ENCODE measurements at places on chromosomes 12 and 14.

DNA sequence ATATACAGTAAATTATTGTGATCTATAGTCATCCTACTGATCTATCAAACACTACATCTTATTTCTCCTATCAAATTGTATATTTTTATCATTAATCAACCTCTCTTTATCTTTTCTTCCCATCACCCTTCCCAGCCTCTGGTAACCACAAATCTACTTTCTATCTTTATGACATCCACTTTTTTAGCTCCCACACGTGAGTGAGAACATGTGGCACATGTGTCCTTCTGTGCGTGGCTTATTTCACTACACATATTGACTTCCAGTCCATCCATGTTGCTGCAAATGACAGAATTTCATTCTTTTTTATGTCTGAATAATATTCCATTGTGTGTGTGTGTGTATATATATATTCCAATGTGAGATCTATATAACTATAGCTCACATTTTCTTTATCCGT, 67.8 kb upstream of the TBX5 start:
- no peak for DNase-seq

GRCh38 chr14:23896609-23897153, 56.9 kb upstream of the DHRS4 start:
- no peak for DNase-seq

DNA sequence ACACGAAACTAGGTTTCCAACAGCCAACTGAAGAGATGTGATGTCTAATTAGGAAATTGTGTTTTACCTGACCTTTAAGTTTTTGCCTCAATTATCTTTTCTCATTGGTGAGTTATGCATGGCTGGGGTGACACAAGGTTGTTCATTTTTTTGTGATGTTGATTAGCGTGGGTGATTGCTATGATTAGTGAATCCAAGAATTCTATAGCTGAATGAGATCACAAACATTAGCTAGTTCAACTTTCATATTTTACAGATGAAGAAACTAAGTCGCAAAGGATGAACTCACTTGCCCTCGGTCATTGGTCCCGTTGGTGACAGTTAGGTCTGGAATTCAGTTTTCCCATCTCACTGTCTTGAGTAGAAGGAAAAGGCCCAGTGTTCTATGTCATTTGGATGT, 32.6 kb upstream of the LMNTD1 start:
- no peak for DNase-seq

DNA sequence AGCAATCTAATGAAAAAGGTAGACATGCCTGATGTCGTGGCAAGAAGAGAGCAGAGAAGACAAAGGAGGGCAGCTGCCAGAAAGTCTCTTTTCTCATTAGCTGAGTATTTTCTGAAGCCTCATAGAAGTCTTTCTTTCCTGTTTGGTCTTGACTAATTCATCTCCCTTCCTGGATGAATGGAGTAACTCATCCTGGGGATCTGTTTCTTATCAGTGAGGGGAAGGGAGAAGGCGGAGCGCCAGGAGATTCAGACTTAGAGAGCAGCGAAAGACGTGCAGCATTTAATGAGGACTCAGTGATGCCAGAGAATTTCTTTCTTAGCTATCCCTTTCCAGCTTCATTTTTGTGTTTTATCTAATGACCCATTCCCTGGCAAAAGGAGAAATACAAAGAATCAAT, 89.4 kb downstream of the SLC15A4 start:
- DNase-seq = no peak

GRCh38 chr12:12023456-12023855, 47.3 kb upstream of the BCL2L14 start:
- no peak for DNase-seq

DNA sequence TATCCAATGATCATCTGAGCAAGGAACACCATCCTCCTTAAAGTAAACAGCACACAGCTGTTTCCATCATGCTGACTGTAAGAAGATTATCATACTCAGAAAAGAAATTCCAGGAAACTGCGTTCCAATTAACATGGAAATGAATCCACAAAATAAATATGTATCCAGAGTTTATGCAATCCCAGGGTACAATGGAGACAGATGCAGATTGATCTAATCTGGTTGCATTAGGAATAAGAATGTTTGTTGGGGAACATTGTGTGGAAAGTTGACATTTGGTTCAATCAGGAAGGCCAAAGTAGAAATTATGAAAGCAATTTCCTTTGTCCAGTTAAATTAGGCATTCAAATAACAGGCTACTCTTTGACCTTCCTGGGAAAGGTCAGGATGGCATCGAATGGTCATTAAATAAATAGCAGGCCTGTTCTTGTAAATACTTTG, 236.9 kb upstream of the AMIGO2 start:
- no peak for DNase-seq

DNA sequence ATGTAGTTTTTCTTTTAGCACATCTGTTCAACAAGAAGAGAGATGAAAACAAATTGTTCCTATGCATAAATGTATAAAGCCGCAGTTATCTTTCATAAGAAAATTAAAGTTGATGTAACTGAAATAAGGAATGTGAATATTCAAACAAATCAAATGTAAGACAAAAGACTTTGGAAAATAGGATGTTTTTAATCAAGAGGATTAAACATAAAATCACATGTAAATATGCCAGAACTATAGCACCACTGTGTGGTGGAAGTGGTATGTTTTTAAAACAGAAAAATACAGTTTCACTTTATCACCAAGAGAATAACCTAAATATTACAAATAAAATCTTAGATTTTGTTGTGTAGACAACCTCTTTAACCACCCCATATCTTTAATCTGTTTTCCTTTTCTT, 40.4 kb downstream of the CAPS2 start:
- DNase-seq = no peak

DNA sequence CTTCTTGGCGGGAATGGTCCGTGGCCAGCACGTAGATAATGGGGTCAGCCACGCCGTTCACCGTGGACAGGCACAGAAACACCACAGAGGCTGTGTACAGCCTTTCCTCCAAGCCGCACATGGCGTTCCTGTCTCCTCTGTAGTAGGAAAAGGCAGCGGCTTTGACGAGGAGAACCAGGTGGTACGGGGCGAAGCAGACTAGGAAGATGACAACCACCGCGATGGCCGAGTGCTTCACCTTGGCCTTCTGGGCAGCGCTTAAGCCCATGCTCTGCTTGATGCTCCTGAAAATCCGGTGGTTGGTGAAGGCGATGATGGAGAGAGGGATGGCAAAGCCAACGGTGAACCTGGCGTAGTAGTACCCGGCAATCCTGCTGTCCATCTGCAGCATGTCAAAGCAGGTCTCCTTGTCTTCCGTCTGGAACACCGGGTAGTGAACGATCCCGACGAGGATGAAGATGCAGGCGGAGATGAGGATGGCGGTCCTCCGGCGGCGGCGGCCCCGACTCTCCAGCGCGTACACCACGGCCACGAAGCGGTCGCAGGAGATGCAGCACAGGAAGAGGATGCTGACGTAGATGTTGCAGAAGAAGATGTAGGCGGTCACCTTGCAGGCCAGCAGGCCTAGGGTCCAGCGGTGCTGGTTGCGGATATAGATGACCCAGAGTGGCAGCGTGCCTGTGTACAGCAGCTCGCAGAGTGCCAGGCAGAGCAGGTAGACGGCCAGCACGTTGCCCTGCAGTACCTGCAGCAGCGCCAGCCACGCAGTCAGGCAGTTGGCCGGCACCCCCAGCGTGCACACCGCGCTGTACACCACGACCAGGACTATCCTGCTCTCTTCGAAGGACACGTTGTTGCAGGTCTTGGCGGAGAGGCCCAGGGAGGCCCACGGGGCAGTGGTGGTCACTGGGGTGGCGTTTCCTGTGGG, 13.8 kb downstream of the GPR132 start:
- DNase-seq = no peak

DNA sequence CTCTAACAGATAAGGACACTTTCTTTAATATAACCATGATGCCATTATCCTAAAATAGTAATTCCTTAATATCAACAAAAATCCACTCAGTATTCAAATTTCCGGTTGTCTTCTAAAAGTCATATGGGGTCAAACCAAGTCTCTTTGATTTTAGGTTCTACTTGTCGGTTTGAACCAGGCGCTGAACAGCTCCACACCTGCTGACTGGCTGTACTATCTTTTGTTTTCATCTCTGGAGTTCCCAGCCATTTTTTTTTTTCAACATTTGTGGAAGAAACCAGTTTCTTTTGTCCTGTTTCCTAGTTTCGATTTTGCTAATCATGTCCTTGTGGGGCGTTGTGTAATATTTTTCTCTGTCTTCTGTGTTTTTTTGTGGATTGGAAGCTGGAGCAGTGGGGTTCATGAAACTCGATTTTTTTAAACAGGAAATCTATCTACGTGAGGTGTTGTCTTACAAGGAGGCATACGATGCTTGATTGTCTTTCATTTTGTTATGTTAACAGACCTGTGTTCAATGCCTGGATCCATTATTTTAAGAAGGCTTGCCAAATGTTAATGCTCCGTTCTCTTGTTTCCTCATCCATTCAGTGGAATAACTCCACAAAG, 50.2 kb downstream of the FZD10 start:
- no peak for DNase-seq

DNA sequence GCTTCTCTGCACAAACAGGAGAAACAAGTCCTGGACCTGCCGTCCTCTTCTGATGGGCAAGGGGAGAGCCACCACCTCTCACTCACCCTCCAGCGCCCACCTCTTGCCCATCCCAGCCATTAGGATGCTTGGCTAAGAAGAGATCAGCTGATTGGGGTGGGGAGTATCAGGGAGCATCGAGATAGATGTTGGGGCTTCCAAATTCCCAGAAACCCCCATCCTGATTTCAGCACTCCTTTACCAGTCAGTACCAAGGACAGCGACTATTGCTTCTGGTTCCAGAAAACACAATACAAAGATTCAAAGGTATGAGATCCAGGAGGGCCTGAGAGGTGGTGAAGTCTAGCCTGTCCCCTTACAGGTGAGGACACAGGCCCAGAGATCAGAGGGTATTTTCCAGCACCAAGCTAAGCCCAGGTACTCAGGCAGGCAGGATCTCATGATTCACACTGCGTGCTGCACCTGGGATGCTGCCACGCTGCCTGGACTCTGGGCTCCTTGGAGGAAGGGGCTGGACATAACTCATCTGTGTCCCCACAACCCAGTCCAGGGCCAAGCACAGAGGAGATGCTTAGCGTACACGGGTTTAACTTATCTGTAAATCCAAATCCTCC, 76.6 kb downstream of the TUNAR start:
- no peak for DNase-seq

DNA sequence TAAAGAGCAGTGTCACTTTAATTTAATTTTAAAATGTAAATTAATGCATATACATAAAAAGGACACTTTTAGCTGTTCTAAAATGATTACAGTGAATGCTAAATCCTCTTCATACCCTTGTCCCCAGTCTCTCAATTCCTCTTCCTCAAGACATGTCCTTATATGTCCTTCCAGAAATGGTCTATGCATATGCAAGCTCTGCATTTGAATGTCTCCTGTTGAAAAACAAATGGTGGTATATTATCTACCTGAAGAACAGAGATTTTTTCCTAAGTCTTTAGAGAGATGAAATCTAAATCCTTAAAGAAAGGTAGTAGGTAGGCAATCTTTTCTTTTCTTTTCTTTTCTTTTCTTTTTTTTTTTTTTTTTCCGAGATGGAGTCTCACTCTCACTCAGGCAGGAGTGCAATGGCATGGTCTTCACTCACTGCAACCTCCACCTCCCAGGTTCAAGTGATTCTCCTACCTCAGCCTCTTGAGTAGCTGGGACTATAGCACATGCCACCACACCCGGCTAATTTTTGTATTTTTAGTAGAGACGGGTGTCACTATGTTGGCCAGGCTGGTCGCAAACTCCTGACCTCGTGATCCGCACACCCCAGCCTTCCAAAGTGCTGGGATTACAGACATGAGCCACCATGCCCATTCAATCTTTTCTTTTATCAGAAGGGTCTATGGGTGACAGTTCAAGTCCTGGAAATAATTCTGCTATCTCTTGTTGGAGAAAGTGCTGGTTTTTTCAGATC, 180.5 kb downstream of the PRKCH start:
- DNase-seq = no peak

GRCh38 chr14:95662376-95663186, 23.6 kb upstream of the TCL1B start:
- no peak for DNase-seq

DNA sequence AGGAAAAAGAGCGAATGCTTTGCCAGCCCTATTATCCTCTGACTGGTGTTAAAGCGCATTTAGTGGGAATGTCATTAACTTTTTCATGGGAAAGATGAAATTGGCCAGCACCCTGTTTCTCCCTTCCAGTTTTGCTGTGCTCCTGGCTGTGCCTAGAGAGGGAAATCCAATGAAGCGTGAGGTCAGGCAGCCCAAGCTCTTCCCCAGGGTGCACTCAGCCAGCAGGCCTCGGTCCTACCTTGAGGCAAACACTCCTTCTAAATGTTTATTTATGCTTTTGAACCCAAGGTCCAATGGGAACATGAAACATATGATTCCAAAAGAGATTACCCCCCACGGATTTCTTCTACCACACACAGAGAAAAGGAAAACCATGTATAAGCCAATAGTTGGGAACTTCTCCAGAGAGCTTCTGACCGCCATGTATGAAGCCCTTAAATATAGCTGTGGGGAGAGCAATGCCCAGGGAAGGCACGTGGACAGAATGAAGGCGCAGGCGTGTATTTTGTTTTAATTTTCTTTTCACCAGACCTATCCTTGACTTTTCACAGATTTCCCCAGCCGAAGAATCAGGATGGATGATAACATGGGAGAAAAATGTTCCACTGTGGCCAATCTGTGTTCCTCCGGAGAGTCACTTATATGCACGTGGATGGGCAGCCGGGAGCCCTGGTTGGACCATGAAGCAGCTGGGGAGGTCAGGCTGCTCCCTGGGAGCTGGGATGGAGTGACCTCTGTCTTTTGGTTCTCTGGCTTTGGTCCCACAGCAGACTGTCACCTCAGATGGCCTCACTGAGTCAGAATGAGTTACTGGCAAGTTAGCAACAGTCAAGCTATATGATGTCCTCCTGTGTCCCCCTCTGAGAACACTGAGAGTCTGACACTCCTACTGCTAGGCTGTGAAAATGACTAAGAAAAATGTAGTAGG, 37.3 kb downstream of the GPR135 start:
- DNase-seq = no peak

DNA sequence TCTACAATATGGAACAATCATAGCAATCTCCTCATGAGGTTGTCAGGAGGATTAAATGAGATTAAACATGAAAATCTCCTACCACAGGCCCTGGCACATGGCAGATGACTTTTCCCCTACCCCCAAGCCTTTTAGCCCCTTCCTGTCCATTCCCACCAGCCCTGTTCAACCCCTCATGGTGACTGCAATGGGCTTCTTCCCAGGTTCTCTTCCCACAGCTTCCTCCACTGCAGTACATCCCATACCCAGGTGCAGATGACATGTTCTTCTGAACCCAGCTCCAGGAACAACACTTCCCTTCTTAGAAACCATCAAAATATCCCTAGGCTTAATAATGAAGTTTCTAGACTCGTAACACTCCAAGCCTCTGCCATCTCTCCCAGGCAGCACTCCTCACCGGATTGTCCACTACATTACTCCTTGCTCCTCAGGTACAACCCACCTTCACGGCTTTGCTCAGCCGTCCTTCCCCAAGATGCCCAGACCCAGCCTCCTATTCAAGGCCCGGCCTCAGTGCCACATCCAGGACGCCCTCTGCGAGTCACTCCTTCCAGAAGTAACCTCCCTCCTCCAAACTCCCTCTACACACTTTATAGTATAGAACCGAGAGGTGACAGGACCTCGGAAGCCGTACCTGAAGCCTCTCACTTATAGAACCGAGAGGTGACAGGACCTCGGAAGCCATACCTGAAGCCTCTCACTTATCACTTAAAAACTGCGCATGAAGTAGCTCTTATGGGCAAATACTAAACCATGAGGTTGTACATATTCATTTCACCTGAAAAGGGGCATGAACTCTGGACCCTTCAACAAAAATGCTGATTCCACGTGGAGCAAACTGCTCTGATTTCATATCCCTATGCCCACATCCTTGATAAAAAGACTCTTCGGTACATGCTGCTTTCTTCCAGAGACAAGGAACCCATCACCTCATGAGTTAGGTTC, 1.5 kb downstream of the CRACR2A start:
- DNase-seq = no peak
